ENCODE measurements at places on chromosomes 12 and 14.
A peak's percentile ranks its signal among the peaks of the same experiment; 100 is the strongest.

DNA sequence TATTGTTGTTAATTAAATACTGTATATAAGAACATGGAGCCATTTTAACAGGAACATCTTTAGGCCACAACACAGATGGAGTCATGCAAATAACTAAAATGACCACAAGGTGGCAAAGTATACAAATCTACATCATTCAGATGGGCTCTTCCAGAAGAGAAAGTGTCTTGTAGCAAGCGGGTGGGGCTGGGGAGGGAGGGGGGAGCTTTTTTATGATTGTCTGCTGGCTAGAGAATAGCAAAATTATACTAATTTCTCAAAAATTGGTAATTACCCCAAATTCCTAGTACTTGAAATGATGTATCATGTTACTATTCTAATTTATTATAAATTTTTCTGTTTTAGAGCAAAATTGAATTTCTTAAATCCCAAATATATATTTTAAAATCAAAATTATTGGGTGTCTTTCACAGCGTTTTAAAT is 378.7 kb downstream of the PRKD1 start:
- DNase-seq, result peak; percentile 71

GRCh38 chr12:52019113-52019770 is 12.5 kb downstream of the TAMALIN start:
- peak; percentile 72 for DNase-seq

DNA sequence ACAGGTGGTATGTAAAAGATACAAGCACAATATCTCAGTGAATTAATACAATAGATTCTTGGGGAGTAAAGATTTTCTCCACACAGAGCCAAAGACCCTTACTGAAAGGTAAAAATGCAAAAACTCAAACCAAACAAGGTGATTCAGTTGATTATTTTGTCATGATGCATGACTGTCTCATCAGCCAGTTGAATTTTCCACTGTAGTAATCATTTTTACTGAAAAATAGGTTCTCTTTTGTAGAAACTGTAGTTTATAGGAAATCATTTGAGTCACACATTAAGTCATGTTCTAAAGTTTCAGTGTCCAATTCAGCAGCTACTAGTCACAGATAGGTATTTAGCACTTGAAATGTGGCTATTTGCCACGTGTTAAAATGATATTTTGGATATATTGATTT is 53.6 kb downstream of the PPFIA2 start:
- no peak for DNase-seq

- DNase-seq, result no peak
Measured at GRCh38 chr12:77060136-77060882, 5.1 kb downstream of the E2F7 start.

DNA sequence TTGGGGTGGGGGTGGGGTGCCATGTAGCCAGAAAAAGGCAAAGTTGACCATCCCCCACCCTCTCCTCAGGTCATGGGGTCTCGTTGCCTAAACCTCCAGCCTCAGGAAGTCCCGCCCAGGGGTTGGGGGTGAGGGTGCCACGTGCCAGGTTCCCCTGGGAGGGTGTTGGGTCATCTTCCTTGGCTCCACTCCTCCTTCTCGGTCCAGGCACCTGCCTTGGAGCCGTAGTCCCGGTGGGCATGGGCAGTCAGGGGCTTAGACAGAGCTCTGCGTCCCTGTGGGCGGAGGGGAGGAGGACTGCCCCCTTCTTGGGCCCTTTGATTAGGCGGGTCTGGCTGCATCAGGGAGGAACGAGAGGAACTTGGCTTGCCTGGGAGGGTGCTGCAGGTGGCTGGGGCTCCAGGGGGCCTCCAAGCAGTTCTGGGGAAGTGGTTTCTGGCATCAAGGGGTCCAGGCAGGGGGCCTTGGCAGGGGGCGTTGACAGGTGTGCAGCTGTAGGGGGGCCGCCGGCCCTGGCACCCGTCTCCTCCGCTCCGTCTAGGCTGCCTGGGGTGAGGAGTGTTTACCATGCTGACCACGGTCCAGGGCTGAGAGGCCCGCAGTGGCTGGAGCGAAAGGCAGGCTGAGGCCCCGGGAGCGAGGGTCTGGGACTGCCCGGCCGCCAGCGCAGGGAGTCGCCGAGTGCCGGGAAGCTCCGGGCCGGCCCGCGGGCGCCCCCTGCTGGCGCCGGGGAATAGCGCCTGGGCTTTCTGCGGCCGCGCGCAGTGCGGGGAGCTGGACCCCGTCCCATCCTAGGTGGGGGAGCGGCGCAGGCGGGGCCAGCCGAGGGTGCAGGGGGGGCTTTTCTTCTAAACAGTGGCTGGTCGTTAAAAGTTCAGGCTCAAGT is 7.9 kb downstream of the SETD1B start:
- DNase-seq, result no peak

GRCh38 chr12:121461048-121461447 is 61.1 kb downstream of the RNF34 start:
- DNase-seq, result no peak

DNA sequence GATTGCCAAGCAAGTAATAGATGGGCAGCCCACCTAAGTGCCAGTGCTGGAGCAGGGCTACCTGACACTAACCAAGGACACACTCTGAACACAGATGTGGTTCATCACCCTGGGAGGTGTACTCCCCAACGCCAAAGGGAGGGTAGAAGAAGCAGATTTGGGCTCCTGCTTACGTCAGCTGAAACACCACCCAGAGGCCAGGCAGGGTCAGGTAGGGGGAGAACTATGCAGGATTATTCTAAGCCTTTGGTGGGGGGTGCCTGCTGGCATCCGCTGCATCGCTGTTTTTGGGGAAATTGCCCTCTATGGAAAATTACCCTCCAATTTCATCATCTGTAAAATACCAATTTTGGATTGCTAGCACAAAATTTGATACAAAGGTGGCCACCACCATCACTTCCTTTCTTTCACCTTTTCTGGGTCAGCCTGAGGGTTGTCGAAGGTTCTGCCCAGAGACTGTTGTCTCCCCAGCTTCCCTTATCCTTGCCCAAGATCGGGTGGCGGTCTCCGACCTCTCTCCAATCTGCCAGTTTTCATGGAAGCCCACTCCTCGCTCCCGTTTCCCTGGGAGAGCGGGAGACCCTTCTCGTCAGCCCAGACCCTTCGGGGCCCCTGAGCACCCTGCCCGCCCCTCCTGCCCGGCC is 535 bp downstream of the BIN2 start:
- no peak for DNase-seq

DNA sequence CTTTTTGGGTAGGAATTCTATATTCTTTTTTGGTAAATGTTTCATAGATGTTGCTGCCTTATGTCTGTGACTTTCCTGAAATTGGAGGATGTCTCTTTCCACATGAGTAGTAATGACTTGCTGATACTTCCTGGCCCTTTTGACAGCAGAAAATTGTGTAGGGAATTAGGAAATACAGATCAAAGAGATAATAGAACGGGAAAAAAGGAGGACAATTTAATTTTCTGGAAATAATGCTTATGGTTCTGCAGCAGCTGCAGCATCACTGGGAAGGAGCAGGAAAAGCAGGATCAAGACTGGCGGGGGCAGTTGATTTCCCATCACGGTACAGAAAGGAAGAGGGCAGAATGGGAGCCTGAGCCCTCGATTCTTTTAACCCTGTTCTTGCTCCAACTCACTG is 68.8 kb upstream of the PZP start:
- no peak for DNase-seq
